ENCODE measurements at places on chromosomes 11 and 22.

GRCh38 chr22:23791738-23792645, 5.2 kb downstream of the SMARCB1 start:
- peak; percentile 70 for DNase-seq

GRCh38 chr11:116614306-116615210, 158.2 kb downstream of the BUD13 start:
- DNase-seq = no peak

GRCh38 chr11:66593650-66594049, 665 bp downstream of the CCS start:
- DNase-seq = no peak

GRCh38 chr22:38435010-38435409, 20.0 kb downstream of the KCNJ4 start:
- DNase-seq = no peak

GRCh38 chr11:119300198-119300964, 16.5 kb downstream of the MCAM start:
- no peak for DNase-seq

GRCh38 chr22:36818010-36818642, 1.3 kb upstream of the PVALB start:
- DNase-seq = no peak

DNA sequence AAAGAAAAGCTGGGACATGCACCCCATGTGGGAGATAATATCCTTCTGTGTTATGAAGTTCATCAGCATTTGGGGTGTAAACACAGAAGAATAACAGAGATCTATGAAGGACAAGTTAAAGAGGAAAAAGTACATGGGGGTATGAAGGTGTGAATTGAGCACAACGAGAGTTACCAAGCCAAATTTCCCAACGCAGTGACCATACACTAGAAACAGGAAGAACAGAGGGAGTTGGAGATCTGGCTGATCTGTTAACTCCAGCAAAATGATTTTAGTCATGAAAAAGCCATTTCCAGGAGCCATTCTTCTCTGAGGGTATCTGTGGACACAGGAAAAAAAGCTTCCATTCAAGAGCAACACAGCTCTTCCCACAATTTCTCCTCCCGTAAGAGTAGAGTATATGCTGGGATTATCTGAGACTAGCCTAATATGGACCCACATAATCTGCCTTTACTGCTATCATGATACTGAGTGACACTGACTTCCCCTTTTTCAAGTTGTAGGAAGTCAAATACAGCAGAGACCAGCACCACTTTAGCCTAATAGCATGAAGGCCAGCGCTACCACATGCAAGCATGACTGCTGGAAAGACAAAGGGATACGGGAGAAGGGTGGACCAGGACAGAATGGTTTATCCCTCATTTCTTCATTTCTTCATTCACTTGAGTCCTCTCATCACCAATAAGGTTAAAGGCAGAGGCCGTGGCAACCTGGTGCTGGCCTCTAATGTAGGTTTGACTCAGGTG, 19.6 kb upstream of the OR8D2 start:
- no peak for DNase-seq

DNA sequence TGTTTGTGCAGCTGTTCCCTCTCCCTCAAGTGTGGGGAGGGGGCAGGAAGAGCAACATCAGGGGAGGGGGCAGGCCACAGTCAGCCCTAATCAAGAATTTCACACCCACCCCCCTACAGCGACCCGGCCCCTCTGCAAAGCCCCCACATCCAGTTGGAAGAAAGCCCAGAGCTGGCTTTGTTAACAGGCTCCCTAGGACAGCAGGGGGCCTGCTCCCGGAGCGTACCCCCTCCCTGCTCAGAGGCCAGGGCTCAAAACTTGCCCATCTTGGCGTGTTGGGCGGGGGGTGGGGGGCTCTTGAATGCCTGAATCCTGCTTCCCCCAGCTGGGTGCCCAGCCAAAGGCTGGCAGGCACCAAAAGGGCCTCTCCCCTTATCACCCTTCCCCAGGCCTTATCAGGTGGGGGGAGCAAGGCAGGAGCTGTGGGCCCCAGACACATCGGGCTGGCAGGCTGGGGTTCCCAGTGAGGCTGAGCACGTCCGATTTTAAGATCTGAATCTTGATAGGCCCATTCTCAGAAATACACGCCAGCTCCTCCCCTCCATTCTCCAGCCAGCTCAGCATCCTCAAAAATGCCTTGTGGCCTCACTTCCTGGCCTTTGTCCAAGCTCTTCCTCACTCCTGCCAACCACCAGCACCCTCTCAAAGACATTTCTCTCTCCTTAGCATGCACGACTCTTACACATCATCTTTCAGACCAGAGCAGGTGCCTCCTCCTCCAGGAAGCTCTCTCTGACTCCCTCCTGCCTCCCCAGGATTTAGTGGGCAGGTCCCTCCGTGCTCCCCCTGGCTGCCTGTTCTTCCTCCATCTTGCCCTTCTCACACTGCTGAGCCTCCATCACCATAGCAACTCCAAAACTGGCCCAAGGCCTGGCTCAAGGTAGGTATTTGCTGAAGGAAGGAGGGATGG, 384.8 kb downstream of the MN1 start:
- DNase-seq = no peak

GRCh38 chr11:118552341-118552740, 13.4 kb downstream of the IFT46 start:
- DNase-seq = no peak

DNA sequence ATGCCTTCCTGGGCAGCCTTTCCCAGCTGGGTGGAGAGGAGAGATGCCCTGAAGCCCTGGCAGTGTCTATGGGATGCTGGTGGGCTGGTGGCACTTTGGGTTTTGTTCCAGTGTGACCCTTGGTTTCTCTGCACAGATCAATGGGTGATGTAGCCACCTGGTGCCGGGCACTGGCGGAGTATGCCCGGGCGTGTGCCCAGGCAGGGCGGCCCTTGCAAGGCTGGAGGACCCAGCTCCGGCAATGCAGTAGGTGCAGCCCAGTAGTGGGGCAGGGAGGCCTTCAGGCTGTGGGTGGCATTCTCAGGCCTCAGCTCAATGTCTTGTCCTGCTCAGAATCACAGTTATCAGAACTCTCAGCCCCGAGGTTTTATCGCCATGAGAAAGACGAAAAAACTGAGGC, 11.9 kb downstream of the OTOG start:
- no peak for DNase-seq

DNA sequence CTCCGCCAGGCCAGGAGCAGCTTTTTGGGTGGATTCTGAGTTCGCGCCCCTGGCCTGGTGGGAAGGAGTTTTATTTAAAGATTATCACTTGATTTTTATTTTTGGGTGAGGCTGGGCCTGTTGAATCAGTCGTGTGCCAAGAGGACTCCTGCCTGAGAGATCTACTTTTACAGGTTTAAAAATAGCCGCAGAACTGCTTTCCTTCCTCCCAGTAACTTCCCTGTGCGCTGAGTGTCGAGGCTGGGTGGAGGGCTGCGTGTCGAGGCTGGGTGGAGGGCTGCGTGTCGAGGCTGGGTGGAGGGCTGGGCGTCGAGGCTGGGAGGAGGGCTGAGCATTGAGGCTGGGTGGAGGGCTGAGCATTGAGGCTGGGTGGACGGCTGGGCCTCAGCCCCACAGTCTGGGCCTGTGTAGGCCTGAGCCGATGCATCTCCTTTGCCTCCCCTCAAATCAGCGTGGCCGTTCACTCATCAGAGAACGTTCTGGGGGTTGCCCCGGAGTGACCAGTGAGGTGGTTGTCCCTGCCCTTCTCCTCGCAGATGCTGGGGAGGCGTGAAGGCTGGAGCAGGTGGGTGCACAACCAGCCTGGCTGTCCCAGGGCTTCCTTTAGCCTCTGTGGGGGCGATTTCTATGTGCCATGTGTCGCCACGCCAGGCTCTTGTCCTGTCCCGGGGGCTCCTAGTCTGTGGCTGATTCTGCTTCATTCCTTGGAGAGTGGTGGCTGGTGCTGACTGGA, 30.1 kb downstream of the GRAMD4 start:
- DNase-seq = no peak

GRCh38 chr11:93288767-93289166, 41.8 kb upstream of the DEUP1 start:
- no peak for DNase-seq

DNA sequence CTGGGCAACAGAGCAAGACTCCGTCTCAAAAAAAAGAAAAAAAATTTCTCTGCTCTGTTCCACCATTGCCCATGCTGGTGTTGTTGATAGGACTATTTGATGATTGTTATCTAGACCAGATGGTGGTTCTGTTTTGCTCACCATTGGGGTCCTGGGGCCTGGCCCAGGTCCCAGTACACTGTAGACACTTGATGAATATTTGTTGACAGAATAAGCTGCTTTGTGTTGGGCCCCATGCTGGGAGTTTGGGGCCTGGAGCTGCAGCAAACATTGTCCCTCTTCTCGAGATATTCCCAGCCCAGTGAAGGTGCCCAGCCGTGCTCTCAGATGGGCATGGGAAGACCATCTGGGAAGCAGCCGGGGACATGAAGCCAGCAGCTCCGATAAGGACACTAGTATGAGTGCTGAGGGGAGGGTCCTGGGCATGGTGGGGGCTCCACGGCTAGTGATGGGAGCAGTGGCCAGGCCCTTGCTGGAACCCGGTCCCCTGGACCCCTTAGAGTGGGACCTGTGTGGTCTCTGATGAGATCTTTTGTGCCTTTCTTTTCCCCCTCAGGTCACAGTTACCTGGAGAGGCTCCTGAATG, 13.6 kb downstream of the INCENP start:
- peak; percentile 48 for DNase-seq

- no peak for DNase-seq
Observed at GRCh38 chr22:35653824-35654223, 5.6 kb downstream of the APOL6 start.

All from chondrocyte (in vitro differentiated cells).